ENCODE measurements at places on chromosomes 12 and 14.

GRCh38 chr12:10128687-10129086, 1.3 kb downstream of the CLEC7A start:
- DNase-seq = no peak

DNA sequence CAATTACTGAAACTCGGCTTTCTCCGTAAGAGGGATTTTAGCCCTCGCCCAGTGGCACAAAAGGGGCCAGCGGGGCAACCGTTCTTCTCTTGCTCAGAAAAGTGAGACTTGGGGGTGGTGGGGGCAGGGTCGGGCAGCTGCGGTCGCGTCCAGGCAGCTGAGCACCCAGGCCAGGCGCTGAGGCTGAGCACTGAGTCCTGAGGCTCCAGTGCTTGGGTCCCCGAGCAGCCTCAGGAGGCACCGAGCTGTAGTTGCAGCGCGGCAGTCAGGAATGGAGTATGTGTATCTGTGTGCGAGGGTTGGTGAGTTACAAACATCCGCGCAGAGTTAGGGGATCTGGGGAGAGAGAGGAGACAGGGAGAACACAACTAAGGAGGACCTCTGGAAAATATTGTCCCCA, 4.1 kb upstream of the HOXC6 start:
- no peak for DNase-seq

DNA sequence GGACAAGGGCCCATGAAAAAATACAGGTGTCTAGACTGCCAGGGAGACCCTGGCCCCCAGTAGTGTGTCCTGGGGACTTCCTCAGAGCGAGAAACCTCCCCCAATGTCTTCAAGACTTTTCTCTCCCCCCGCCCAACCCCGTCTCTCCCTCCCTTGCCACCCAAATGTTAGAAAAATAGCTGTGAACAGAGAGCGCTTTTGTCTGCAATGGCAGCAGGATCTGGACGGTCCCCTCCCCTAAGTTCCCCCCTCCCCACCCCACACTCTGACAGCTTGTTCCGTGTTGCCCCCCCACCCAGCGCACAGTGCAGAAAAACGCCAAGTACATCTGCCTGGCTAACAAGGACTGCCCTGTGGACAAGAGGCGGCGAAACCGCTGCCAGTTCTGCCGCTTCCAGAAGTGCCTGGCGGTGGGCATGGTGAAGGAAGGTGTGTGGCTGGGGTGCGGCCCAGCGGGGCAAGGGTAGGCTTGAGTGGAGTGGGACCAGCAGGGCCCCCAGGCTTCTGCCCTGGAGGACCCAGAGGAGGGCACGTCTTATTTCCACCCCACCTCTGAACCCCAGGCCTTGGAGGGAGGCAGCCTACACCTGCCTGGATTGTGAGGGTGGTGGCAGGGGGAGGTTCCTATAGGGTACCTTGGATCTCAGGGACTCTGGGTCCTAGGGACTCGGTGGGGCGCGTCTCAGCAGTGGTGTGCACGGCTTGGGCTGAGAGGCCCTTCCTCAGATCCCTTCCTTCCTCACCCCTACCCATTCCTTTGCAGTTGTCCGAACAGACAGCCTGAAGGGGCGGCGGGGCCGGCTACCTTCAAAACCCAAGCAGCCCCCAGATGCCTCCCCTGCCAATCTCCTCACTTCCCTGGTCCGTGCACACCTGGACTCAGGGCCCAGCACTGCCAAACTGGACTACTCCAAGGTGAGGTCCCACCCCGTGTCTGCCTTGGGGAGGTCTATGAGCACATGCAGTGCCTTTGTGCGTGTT, 4.8 kb downstream of the NR4A1 start:
- DNase-seq = peak; percentile 64

GRCh38 chr14:85583380-85583779, 53.4 kb downstream of the FLRT2 start:
- no peak for DNase-seq

- DNase-seq = no peak
Observed at GRCh38 chr12:116059904-116060303, 217.6 kb downstream of the MED13L start.

GRCh38 chr12:57416039-57416996, 14.5 kb downstream of the R3HDM2 start:
- DNase-seq = no peak

DNA sequence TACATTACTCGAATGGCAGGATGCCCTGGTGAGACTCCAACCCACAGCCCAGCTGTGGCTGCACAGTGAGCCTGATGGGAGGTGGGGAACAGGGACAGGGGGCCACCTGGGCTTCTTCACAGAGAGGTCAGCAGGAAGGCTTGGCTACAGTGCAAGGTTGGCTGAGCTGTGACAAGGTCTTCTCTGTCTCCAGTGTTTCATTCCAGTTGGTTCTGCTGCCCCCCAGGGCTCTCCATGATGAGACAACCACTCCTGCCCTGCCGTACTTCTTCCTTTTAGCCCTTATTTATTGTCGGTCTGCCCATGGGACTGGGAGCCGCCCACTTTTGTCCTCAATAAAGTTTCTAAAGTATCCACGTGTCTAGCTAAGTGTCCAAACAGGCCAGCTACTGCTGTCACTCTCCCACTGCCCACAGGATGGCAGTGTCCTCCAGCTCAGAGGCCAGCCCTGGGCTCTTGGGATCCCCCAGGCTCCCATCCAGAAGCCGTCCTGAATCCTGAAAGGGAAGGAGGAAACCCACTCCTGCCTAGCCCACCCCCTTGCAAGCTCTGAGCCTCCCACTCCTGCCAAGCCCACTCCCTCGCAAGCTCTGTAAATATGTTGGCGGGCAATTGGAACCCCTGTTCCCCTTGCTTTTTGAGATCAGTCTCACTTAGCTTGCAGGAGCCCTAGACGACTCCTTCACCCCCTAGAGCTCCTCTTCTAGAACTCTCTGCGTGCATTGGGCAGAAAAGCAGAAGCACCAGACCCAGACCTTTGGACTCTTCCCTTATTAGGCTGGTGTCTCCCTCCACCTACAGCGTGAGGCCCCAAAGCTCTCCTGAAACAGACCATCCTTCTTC, 5.4 kb downstream of the C1QL4 start:
- DNase-seq = no peak

DNA sequence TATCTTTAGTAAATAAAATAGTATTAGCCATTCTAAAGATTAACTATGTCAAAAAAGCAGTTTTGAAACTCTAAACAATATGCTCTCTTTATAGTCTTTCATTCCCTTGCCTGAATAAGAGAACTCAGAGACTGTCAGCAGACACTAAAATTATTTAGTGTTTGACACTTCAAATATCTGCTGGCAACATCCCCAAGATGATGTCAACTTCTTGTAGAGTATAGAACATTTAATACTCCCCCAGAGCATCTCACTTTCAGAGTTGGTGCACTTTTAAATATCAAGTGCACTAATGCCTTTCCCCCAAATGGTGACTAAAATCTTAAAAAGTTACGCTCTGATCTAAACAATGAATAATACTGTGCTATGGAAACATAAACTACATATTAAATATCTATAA, 374.9 kb downstream of the SLC6A15 start:
- no peak for DNase-seq

GRCh38 chr14:66163023-66163422, 323.1 kb upstream of the CCDC196 start:
- DNase-seq = no peak

GRCh38 chr14:36866867-36867266, 205.2 kb downstream of the PAX9 start:
- no peak for DNase-seq

GRCh38 chr14:46091819-46092218, 559.8 kb downstream of the RPL10L start:
- no peak for DNase-seq

DNA sequence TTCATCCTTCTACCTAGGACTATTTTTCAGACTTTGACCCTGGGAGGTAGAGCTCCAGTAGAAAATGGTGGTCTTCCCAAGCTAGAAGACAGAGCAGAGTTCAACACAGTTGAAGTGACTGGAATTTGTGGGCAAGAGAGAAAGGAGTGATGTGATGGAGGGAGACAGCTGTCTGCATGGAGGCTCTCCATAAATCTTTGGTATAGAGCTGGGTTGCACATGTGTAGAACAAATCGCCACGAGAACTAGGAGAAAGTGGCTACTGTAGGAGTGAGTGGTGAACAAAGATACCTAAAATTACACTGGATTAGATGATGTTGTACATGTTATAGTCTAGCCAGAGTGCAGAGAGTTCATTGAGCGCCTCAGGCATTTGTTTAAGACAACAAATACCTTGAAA, 14.5 kb downstream of the GPR135 start:
- DNase-seq = no peak

DNA sequence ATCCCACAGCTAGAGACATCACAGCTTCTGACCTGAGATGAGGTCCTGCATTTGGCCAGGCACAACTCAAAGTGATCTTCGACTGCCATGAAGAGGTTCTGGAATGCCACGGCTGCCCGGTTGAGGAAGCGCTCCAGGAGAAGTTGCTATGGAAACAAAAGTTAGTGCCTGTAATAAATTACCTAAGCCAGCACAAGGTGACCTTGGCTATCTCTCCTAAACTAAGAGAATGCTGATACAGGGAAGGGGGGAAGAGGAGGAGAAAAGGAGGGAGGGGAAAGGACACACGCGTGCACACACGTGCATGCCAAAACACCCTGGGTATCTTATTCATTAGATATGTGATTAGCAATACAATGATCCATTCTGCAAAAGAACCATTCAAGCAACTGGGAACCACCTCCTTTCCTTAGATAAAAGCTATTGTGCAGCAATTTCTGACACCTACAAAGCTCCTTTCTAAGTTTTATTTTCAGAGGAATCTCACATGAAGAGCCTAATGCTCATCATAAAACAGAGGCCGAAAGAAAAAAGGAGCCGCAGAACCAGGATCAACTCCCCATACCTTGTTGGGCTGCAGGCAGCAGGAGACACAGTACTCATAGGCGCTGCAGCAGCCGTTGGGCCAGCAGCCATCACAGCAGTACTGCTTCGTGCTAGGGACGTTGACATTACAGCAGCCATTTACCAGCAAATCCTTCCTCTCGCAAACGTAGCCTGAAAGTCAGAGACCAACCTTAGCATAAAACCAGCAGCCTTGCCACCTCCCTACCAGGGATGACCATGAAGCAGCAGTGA, 17.9 kb downstream of the SPRING1 start:
- DNase-seq = no peak

DNA sequence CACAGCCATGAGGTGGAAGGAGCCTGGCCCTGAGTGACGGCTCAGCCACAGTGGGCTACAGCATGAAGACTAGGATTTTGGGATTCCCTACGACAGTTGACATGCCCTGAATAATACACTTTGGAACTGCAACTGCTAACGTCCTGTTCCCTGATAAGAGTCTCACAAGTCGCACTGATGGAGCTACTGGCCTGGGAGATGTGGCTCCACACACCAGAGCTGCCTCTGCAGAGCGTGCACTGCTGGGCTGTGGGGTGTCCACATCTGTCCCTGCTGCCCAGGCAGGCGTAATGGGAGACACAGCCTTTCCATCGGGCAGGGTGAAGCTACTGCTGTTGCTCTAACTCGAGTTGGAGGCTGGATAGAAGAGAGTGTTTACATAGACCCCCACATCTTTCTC, 42.7 kb upstream of the RASSF3 start:
- DNase-seq = no peak

GRCh38 chr14:95255487-95255886, 64.2 kb downstream of the CLMN start:
- no peak for DNase-seq
